Erythroblast (primary cell): ENCODE measurements at places on chromosomes 7 and 10.

DNA sequence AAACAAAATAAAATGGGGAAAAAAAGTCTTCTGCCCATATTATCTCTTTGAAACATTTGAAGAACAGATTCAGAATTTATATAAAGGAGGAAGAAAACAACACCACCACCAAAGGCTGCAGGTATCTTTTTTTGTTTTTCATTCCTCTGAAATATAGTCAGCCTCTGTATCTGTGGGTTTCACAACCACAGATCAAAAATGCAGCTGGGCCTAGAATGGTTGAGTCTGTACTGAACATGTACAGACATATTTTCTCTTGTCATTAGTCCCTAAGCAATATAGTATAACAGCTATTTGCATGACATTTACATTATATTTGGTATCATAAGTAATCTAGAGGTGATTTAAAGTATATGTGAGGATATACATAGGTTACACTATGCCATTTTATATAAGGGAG is 559.7 kb upstream of the LRRN3 start:
- DNase-seq: no peak

DNA sequence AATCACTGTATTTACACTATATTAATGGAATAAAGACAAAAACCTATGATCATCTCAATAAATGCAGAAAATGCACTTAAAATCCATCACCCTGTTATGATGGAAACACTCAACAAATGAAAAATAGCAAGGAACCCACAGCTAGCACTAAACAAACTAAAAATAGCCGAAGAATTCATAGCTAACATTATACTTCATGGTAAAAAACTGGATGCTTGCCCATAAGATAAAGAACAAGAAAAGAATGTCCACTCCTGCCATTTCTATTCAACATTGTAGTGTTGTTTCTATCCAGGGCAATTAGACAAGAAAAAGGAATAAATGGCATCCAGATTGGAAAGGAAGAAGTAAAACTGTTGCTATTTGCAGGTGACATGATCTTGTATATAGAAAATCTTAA is 142.1 kb downstream of the STK31 start:
- no peak for DNase-seq

DNA sequence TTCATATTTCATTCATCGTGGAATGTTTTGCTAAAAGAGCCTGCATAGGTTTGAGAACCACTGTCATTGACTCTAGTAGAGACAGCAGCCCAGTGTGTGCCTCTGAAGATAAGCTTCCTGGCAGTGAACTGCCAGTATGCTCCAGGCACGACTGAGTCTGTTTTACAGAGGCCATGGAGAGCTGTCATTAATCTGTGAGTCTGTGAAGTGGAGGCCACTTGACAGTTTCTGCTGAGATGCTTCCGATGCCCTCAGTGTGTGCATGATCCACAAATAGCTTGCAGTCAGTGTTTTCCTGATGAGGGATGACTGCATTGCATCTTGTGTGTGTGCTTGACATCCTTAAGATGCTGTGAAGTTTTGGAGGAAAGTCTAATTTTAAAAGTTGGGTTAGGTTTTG is 162.2 kb downstream of the PFKFB3 start:
- DNase-seq: no peak

DNA sequence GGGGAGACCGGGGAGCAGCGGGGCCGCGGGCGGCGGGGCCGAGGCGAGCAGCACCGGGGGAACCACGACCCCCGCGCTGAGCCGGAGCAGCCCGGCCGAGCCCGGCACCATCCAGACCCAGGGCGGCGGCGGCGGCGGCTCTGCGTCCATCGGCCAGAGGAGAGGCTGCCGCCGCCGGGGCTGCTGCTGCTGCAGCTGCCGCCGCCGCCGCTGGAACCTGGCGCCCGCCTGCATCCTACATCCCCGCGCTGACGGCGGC is 190 bp downstream of the TCERG1L start:
- DNase-seq: no peak

GRCh38 chr10:57864765-57865680 is 402.7 kb downstream of the IPMK start:
- DNase-seq: no peak

GRCh38 chr10:21727452-21728168 is 193.6 kb downstream of the MLLT10 start:
- no peak for DNase-seq

DNA sequence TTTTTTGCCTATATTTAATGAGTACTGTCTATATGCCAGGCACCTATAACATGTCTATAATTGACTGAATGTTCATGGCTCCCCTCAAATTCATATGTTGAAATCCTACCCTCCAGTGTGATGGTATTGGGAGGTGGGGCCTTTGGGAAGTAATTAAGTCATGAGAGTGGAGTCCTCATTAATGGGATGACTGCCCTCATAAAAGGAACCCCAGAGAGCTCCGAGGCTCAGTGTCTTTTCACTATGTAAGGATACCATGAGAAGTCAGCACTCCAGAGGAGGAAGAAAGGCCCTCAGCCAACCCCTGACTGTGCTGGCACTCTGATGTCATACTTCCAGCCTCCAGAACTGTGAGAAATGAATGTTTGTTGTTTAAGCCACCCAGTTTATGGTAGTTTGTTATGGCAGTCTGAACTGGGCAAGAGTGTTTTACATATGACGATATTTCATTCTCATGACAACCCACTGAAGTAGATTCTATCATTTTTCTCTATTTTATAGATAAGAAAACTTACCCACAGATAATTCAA is 61.1 kb upstream of the PCGF5 start:
- DNase-seq: no peak

GRCh38 chr10:23291551-23292334 is 52.9 kb downstream of the C10orf67 start:
- DNase-seq: no peak

DNA sequence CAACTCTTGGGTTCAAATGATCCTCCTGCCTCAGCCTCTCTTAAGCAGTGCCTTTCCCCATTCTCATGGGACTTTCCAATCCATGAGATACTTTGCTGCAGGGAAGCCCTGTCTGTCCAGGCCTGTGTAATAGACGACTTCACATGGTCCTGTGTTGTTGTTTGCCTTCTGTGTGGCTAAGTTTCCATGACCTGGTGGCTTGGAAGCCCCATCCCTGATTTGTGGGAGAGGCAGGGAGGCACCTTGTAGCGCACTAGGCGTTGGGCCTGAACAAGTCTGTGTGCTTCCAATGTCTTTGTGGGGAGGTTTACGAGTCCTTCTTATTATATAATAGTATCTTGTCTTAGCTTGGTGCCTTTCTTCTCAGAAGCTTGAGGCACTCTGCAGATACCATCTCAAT is 49.1 kb downstream of the TCF7L2 start:
- no peak for DNase-seq

DNA sequence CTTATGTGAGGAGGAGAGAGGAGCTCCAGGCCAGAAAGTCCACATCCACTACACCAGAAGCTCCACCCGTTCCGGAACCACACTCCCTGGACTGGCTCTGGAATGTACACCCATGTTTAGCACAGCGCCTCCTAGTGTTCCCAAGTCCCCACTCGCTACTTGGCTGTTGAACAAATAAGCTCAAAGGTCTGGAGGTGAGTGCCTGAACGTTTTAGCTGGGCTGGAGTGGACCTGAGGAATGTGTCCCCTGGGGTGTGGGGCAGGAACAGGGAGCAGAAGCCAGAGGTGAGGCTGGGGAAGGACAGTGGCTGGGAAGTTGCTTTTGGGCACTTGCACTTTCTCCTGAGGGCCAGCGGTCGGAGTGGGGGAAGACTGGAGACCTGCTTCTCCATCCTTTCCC is 164.1 kb upstream of the CDCA7L start:
- peak; percentile 45 for DNase-seq

GRCh38 chr7:158885624-158886023 is 29.3 kb downstream of the DYNC2I1 start:
- DNase-seq: peak; percentile 16

DNA sequence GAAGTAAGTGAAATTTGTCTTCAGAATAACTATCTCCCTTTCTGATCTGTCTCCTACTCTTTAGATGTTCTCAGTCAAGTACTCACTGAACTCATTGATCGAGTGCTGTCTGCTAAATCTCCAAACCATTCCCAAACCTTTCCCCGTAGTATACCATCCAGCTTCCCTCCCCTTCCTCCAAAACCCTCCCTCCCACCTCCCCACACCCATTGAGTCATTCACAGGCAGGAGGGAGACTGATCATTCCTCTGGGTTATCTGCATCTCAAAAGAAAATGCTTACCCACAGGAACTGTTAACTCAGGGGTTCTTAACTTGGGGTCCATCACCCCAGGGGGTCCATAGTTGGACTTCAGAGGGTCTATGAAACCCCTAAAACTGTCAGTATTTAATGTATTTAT is 37.4 kb downstream of the GOT1 start:
- DNase-seq: no peak

DNA sequence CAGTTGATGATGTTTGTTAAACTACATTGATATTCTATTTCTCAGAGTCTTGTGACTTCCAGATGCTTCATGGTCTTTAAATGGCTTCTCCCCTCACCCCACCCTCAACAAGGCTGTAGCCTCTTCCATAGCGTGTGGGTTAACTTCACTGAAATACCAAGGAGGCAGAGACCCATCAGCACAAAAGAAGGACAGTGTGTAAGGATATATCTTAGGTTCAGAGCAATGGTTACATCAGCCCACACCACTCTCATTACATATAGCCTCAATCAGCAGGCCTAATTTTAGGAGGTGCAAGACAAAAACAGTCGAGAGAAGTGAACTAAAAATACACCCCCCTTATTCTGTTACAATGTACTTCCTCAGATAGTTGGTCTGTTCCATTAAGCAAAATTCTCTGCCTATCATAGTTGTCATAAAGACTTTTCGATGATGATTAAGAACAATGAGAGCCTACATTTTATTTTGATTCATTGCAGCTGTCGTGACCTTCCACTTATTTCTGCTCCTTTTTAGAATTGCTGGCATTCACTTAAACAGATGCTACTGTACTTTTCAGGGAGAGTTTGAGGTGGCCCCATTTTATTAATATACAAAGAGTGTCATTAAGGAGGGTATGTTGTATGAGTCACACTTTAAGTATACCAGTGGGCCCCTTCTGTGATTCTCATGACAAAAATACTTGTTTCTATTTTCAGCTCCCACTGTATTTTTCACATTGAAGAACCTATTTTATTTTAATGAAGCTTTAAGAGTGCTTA is 52.1 kb downstream of the WIPF3 start:
- DNase-seq: no peak

- no peak for DNase-seq
These were observed 53.1 kb upstream of the PDCD4 start for GRCh38 chr10:110818311-110819256.

GRCh38 chr10:3668276-3668965 is 116.6 kb downstream of the KLF6 start:
- peak; percentile 75 for DNase-seq

DNA sequence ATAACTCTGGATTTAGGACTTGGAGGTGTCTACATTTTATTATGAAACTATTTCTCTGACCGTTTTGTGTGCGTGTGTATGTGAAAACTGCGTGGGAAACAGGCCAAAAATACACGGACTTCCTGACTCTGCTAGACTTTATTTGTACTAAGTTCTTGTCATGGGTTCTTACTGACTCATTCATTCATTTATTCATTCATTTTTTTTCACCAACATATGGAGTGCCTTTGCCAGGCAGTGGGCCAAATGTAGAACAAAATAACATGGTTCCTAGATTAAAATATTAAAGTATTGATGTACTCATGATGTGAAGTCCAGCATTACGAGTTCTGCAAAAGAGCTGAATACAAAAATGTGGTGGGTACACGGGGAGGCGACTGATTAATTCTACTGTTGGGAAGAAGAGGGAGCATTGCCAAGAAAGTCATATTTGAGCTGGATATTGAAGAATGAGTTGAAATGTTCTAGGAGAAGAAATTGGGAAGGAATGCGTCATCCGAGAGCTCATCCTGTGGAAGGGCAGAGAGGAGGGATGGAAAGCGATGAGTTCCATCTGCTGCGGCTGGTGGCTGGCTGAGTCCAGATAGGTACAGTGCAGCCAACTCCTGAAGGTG is 24.6 kb downstream of the CACNB2 start:
- no peak for DNase-seq

DNA sequence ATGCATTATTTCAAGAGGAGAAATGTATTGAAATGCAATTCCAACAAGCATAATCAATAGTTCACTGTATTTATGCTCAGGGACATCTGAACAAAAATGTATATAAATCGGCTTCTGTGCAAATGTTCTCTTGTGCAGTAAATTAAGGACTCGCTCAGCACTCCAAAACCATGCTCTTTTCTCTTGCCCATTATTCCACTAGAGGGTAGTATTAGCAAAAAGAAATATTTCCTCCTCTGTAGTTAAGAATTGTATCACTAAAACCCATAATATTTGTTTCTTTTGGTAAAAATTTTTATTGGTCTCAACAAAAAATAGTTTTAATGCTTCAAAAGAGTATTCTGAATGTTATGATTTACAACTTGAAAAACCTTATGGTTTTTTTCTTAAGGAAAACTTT is 803.1 kb downstream of the PCDH15 start:
- DNase-seq: no peak

GRCh38 chr7:55131142-55131929 is 112.5 kb downstream of the EGFR start:
- DNase-seq: no peak

GRCh38 chr7:135147899-135148721 is at the start of gene TMEM140:
Gene TMEM140, plus strand, starts transcription at chr7:135148072. Its CDS starts 16,370 bp downstream, at chr7:135164442.
- DNase-seq: peak; percentile 87

DNA sequence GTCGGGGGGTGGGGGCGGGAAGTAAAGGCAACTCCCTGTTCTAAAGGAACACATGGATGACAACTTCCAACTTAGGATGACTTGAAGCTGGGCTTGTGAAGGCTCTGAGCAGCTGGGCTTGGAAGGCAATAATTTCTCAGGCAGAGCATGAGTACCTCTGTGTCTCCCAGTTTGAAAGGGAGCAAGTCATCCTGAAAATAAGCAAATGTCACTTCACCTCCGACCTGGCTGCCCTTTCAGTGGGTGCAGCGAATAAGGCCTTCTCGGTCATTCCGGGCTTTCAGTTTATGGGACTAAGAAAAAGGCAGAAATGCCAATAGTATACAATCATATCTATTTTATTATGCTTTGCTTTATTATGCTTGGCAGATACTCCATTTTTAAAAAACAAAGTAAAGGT is 15.3 kb upstream of the ADAMTS14 start:
- no peak for DNase-seq

DNA sequence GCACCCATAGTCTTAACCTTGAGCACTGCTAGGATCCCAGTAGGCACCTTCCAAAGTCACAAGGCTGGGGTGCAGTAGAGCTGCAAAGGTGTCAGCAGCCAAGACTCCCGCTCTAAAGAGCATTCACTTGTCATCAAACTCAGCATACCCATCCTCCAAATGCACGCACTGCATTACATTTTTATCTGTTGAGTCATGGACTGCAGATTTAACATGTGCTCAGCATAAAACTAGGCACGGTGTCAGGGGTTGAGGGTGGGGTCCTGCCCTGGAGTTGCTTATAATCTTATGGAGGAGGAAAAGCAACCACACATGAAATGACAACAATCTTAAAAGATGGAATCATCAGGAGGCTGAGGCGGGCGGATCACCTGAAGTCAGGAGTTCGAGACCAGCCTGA is 102.6 kb downstream of the PARP12 start:
- no peak for DNase-seq

DNA sequence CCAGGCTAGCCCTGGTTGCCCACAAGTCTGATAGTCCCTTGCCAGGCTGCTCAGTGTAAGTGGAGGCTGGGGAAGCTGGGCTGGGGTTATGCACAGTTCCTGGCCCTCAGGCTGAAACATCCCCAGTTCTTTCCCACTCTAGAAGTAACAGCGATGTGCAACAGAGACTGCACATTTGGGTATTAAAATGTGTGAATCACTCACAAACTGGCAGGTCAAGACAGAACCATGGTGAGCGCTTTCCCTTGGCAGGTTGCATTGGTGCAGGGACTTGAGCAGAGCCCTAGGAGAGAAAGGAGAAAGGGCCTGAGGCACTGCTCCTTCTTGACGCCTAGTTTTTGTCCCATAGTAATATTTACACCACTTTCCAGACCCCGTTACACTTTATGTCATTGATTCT is 56.1 kb upstream of the SLC35B4 start:
- no peak for DNase-seq
